NK-92 treated with Interleukin-12 subunit alpha and Interleukin-12 subunit beta, amount 100 ng/mL, for 24 hours (cell line): ENCODE measurements at places on chromosomes 6 and 20.

DNA sequence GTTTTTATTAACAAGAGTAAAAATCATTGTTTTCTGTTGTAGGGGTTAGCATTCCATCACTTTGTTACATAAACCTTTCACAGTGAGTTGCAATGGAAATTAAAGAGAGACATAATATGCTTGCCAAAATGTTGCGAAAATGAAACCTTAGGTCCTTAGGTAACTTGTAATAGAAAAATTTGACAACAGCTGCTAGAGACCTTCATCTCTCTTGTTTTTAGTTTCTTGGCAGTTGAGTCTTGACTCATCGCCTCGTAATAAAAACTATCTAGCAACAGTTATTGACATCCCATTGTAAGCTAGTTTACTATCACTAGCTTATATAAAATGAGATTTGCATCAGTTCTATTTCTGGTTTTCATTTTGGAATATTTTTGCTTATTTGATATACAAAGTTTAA, 179.0 kb upstream of the MMS22L start:
- DNase-seq: no peak

- no peak for DNase-seq
Measured at GRCh38 chr6:45566882-45567281, 189.1 kb upstream of the SUPT3H start.

DNA sequence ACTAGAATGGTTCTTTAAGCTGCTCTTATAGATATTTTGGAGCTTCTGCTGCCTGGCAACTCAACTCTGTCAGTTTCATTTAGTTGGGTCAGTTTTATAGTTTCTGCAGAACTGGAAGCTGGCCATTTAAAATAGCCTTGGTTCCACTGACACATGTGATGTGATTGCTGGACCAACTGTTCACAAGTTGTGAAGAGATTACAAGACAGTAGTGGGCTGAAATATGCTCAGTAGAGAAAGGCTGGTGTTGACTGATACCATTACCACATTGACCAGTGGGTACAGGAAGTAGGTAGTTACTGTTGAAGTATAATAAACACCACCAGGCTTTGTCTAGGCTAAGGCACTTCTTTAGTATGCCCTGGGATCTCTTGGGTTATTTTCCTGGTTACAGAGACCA, 39.0 kb downstream of the BCKDHB start:
- no peak for DNase-seq

DNA sequence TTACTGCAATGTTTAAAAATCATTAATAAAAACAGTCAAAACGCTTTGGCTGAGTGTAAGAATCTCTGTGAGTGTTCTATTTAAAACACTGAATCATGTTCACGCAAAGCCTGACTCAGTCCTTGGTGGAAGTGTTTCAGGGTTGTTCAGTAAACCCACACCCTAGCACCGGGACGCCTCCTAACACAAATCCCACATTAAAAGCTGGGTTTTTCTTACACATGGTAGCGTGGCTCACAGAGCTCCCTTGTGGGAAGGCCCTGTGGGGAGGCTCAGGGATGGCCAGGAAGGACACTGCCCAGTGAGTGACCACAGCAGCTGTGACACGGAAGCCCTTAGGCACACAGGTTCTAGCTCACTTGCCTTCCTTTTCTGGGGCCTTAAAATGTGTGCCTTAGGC, 80.2 kb downstream of the GMPR start:
- DNase-seq: peak; percentile 30

- DNase-seq: no peak
Measured at GRCh38 chr6:157302736-157303135, 20.6 kb downstream of the TMEM242 start.

DNA sequence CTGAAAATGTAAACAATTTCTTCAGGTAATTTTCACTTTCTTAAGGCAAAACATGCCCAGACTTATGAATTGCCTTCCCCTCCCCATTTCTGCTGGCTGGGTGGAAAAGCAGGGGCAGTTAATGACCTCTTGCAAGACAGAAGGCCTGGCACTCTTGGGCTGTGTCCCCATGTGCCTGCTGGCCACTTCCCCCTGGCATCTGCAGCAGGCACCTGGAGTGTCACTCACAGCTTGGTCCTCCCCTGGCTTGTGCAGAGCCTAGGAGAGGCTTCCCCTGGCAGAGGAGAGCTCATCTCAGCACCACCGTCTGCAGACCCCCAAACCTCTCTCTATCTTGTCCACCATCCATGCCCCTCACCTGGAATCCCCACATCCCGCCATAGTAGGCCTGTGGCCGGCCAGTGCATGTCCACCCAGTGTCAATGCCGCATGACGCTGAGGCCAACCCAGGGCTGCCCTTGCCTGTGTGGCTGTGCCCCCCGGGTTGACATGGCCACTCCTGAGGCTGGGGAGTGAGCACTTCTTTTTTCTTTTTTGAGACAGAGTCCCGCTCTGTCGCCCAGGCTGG, 83.5 kb upstream of the SLC22A23 start:
- DNase-seq: no peak

- DNase-seq: no peak
Measured at GRCh38 chr20:23609486-23610109, 3.9 kb upstream of the CST9 start.

- no peak for DNase-seq
Measured at GRCh38 chr6:133833949-133834359, 55.0 kb upstream of the TCF21 start.

DNA sequence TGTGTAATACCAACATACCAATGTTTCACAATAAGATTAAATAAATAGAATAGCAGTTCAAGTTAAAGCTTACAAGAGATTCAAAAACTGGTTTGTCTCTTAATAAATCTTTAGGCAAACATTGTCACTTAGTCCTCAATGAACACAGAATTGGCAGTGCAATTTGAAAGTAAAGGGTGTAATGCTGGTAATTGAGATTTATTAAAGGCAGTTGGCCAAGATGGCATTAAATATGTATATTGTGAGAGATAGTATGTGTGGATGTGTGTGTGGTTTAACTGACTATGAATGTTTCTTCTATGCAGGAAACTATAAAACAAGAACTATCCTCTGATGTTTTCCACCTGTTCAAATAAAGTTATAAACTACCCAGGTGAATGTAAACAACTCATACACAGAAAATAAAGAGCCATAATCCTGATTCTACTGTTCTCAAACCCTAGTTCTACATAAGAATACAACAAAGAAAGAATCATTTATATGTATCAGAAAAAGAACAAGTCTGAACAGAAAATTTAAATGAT, 267.9 kb upstream of the PTCHD4 start:
- no peak for DNase-seq
